ENCODE measurements at places on chromosomes 2 and 18. TPM values are rescaled to one million over a fixed set of nuclear protein-coding genes. Genes with fewer than 3 reads are reported as not detected.

DNA sequence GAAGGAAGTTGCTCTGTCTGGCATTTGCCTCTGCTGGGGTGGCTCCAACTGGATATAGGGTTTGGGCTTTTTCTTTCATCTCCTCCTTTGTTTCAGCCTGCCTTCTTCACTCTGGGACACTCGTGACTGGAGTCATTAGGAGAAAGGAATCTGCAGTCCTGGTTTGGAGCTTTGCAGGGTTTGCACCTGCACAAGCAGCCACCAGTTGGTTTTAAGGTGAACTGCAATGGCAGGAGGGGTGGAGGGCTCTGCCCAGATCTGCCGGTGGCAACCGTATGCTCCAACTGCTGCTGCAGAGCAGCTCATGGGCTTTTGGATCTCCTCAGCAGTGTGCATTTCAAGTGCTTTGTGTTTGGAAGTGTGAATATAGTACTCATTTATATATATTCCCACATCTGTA lies 131.3 kb upstream of the MGAT5 start:
- DNase-seq: peak; percentile 17

Gene AKAIN1
- total RNA-seq: not detected

GRCh38 chr2:158046121-158046880 lies 55.4 kb upstream of the UPP2 start:
- no peak for DNase-seq

GRCh38 chr2:20626392-20626697 lies 24.6 kb downstream of the HS1BP3 start:
- DNase-seq: no peak

Gene CIDEA
- total RNA-seq: not detected

DNA sequence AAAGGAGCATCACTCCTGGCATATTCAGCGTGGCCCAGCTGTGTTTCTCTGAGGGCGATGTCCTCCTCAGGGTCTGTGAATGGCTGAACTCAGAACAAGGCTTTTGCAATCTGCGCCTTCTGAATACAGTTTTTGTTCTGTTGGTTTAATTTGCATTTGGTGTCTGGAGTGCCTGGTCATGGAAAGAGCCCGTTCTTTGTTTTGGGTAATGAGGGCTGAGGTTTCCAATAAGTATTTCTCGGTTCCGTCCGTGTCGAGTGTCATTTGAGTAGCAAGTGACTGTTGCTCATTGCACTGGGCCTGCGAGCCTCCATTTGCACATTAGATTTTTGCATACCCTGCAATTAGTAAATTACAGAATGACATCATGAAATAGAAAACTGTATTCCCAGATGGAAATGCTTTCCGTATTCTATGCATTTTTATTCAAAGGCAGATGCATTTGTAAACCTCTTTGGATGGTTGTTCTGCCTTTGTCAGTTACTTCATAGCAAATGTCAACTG lies 57.3 kb downstream of the NEDD4L start:
- DNase-seq: no peak

Gene LYPD1
- total RNA-seq: 7.1 TPM

Gene CPO
- not detected for total RNA-seq

- no peak for DNase-seq
These were observed 3.1 kb upstream of the MATN3 start for GRCh38 chr2:20015482-20016083.

GRCh38 chr2:18490901-18491300 lies 69.6 kb downstream of the RDH14 start:
- no peak for DNase-seq

- no peak for DNase-seq
These were observed 117.8 kb downstream of the ACKR3 start for GRCh38 chr2:236687296-236687965.

GRCh38 chr2:210991107-210991506 lies 434.7 kb downstream of the CPS1 start:
- no peak for DNase-seq

DNA sequence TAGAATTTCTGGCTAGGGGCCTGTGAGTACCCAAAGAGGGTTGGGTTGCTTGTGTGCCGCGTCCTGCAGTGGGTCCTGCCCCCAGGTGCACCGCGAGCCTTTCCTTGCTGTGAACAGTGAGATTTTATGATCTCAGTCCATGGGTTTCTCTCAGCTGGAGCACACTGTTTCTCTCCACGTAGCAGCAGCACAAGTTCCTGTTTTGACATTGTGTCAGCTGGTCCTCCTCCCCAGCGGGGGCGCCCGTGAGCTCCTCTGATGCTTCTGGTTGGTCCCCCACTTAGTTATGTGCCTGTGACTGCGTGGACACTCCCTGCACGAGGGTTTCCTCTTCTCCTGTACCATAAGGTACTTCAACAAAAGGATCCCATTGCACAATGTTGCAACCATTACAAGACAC lies 29.8 kb downstream of the TSHZ1 start:
- DNase-seq: no peak

- no peak for DNase-seq
These were observed 58.7 kb downstream of the SLC25A12 start for GRCh38 chr2:171835386-171835785.

GRCh38 chr18:37261246-37261840 lies 304.3 kb downstream of the CELF4 start:
- DNase-seq: no peak

DNA sequence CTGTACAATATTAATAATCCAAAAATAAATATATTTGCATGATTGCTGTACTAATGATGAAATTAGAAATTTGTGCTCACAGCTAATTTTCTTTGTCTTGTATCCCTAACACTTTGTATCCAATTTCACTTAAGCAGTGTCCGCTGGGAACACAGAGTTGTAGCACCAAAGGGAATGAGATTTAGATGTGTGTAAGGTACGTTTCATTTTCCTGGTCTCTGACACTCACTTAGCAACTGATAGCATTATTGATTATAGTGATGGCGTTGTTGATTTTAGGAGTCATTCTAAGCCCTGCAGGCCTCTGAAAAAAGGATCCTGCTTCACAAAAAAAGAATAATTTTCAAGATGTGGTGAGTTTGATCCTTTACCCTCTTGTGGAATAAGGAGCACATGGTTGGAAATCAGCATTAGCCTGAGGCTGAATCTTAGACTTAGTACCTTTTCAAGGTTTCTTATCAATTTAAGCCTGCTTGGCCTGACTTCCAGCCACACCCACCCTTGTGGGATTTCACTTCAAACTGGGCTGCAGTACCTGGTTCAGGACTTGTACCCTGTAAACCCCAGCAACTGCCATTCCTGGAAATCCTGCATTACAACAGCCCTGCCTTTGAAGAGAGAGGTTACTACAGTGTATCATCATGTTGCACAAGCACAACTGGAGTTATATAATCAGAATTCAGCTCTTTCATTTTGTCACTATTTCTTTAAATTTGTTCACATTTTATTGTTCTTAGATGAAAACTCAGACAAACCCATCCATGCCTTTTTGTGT lies 116.2 kb downstream of the RND3 start:
- DNase-seq: no peak

Gene ITGA4
- 1.5 TPM for total RNA-seq

Gene UCN
- total RNA-seq: 2.4 TPM

Gene ABHD3
- total RNA-seq: 19.8 TPM

- no peak for DNase-seq
These were observed 18.5 kb upstream of the IL36G start for GRCh38 chr2:112959109-112959812.

DNA sequence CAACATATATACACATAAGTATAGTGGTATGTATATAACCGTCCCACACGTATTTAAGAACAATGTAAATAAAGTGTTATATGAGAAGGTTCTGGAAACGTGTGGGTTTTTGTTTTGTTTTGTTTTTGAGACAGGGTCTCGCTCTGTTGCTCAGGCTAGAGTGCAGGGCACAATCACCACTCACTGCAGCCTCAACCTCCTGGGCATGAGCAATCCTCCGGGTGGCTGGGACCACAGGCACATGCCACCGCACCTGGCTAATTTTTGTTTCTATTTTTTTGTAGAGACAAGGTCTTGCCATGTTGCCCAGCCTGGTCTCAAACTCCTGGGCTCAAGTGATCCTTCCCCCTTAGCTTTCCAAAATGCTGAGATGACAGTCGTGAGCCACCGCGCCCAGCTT lies 6.2 kb downstream of the ADAM17 start:
- DNase-seq: no peak

- DNase-seq: no peak
These were observed 144.1 kb upstream of the COPS8 start for GRCh38 chr2:236941551-236941950.

DNA sequence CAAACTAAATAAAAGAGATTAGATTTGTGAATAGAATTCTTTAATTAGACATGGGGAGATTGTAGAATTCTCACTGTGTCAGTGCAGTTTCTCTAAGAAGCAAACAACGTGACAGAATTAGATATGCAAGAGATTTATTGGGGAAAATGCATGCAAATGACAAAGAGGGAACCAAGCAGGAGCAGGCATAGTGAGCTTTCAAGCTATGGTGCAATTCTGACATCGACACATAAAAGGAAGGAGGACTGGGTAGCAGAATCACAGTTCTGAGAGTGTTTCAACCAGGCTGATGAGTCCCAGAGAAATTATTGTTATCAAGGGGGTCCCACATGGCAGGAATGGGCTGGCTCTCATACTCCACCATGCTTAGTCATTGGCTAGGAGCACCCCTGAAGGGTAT lies 338.4 kb downstream of the FIGN start:
- no peak for DNase-seq

Gene WNT6
- 1.5 TPM for total RNA-seq

DNA sequence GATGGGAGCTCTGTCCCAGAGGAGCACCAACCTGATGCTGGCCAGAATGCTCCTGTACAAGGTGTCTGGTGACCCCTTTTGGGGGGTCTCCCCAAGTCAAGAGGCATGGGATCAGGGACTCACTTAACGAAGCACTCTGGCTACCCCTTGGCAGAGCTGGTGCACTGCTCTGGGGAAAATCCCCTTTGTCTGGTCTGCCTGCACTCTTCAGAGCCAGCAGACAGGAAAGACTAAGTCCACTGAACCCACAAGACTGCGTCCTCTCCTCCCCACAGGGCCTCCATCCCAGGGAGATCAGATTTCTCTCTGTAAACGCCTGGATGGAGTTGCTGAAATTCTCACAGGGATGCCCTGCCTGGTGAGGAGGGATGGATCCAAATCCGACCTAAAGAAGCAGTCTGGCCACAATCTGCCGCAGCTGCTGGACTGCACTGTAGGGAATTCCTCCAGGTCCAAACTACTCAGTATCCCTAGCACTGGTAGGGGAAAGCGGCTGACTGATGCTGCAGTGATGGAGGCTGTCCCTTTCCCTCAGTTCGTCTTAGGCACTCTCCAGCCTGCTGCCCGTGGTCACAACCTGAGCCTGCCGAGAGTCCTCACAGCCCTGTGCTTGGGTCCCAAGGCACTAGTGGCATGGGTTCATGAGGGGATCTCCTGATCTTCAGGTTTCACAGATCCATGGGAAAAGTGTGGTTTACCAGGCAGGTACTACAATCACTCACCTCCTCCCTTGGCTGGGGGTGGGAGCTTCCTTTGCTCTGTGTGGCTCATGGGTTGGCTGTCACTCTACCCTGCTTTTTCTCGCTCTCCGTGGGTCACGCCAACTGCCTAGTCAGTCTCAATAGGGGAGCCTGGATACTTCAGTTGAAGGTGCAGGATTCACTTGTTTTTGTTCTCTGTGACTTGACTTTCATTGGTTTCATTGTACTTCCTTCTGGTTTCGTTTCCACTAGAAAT lies 98.6 kb downstream of the SLC4A10 start:
- no peak for DNase-seq

- DNase-seq: no peak
These were observed 100.0 kb upstream of the CXCR4 start for GRCh38 chr2:136217996-136218395.

- DNase-seq: no peak
These were observed 165.7 kb upstream of the SLC14A2 start for GRCh38 chr18:45449418-45450227.

Gene MAL
- total RNA-seq: not detected

DNA sequence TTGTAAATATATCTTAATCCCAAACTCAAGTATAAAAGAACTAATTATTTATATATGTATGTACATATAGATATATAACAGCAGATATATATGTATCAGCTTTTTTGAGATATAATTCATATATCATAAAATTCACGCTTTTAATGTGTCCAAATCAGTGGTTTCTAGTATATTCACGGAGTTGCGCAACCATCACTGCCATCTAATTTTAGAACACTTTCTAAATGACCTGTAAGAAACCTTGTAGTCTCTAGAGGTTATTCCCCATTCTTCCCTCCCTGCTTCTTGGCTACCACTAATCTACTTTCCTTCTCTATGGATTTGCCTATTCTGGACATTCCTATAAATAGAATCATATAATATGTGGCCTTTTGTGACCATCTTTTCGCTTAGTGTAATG lies 163.5 kb upstream of the TCF4 start:
- DNase-seq: no peak

DNA sequence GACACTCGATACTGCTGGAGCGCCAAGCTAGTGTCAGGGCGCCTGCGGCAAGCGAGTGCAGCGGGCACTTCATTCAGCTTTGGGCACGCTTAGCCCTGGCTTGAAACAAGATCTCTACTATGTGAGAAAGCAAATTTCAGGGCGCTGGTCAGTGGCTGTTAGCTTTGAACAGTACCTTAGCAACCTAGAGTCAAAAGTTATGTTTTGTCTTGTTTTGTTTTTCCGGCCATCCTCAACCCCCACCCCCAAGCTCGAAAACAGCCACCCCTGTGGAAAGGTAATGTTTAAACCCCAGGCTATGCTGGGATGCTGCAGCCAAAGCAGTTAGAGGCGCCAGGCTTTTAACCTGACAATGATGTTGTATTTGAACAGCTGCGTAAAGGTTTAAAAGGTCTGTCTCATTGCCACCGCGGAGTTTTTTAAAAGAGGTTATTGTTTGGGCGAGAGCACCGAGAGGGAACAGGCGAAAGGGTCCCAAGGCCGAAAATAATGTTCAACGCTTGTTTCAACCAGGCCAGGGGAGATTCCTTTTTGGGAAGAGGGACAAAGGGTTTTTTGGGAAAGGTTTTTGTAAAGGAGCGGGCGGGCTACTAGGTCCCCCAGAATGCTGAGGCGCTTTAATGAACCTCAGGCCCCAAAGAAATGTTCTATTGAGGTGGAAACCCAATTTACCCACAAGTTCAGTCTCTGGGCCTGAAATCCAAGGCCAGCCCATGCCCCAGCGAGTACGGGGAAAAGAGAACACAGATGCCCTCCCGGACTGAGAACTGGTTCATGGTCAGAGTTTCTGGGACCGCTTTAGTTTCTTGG lies 2.3 kb upstream of the HOXD10 start:
- DNase-seq: no peak

GRCh38 chr18:32920796-32921787 lies 148.3 kb upstream of the KLHL14 start:
- no peak for DNase-seq

DNA sequence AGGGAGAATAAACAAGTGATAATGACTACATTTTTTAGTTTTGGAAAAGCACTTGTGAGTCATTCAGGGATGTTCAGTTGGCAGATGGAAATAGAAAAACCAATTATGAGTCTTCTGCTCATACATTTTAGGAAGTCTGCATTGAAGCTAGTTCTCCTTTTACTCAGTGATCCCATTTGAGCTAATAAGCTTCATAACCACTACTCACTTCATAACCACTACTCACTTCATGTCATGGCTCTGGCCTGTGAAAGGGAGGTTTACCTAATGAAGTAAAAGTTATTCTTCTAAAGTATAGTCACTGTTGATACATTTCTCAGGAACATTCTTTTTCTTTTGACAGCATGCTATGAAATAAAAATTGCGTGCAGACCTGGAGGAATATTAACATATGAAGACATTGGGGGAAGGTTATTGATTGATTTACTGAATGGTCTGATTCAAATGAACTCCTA lies 948.7 kb downstream of the TSN start:
- DNase-seq: no peak

Measured in progenitor cell of endocrine pancreas (in vitro differentiated cells).